ENCODE measurements at places on chromosomes 6 and 20. TPM values are rescaled to one million over a fixed set of nuclear protein-coding genes. Genes with fewer than 3 reads are reported as not detected.

- H3K27me3 ChIP-seq, result no peaks in the 10 kb centered on the region
- H3K4me3 ChIP-seq, result no peak overlapping the region
- no peaks in the 10 kb centered on the region for H3K36me3 ChIP-seq
- no peak overlapping the region for H3K27ac ChIP-seq
- peaks cover 12% of the 10 kb centered on the region for H3K4me1 ChIP-seq
Observed at GRCh38 chr20:10987651-10988383, 314.0 kb upstream of the JAG1 start.

DNA sequence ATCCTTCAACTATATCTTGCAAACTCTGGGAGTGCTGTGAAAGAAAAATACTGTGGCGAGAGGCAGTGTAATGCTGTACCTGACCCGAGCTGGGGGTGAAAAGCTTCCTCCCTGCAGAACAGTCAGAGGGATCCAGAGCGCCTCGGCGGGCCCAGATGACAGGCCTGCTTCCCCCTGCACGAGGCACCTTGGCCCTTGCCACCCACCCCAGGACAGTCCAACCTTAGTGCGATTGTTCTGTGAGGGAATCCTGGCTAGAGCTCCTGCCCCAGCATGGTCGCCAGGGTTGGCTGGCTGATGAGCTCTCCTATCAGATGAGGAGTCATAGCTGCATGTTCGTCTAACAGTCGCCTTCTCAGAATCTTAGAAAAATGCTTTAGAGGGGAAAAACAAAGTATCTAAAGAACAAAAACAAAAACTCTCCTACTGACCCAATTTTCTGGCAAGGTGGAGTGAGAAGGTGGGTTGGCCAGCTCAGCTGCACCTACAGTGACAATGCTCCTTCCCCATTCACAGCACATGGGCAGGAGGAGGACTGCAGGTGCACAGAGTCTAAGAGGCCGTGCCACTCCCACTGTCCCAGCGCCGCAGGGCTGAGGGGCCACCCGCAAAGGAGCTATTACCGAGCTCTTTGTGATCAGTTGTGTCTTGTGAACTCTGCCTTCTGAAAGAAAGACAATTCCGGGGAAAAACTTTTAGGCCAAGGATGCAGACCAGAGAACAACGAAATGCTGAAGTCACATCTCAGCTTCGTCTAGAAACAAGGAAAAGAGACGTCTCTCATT is 28.6 kb upstream of the GPR6 start:
- H3K27ac ChIP-seq, result no peak overlapping the region
- no peaks in the 10 kb centered on the region for H3K27me3 ChIP-seq
- no peaks in the 10 kb centered on the region for H3K4me1 ChIP-seq

DNA sequence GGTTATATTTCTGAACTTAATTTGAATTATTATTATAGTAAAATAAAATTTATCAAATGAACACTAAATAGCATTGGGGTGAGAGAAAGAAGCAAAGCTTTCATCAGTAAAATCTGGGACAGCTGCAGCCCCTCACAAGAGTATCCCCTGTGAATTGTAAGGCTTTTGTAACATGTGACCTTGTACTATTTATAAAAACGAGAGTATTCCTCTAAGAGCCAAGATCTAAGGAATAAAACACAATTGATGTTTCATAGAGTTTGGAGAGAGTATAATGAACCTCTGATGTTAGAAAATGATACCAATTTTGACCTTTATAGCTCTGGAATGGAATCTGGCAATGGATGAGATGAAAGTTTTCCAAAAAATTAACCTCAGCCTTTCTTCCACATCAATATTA is 617.2 kb upstream of the ID4 start:
- no peaks in the 10 kb centered on the region for H3K4me1 ChIP-seq
- no peak for DNase-seq
- no peak overlapping the region for H3K27ac ChIP-seq
- H3K27me3 ChIP-seq, result no peaks in the 10 kb centered on the region
- H3K4me3 ChIP-seq, result no peak overlapping the region

DNA sequence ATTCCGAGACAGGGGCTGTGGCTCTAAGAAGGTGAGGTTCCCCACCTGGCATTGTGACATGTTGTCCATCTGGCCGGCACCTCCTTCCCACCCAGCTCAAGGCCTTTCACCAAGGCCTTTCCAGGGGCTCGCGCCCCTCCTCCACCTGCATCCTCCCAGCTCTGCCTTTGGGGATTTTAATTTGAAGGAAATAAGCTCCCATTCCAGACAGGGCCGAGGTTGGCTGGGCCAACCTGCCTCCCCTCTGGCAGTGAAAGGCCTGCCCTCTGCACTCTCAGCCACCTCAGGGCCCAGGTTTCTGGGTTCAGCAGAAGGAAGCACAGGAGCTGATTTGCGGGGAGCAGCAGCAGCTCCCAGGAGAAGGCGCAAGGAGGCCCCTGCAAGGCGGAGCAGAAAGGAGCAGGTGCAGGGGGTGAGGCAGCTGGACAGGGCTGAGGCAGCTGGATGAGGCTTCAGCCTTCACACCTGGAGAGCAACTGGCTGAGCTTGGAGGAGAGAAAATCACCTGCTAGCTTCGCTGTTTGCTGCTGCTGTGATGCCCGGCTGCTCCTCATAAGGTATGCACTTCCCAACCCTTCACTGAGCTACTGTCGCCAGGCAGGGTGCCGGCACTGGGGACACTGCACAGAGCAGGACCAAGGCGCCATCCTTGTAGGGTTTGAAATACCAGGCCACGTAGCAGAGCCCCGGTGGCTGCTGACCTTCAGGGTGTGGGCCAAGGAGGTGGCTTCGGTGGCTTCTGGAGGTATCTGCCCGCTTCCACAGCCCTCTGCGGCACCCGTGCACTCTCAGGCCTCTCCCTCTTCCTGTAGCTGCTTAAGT is 147.0 kb downstream of the SYNDIG1 start:
- no peaks in the 10 kb centered on the region for H3K4me1 ChIP-seq
- no peak for DNase-seq
- no peak overlapping the region for H3K27ac ChIP-seq
- no peaks in the 10 kb centered on the region for H3K27me3 ChIP-seq
- no peaks in the 10 kb centered on the region for H3K36me3 ChIP-seq

GRCh38 chr6:134422426-134423231 is 104.7 kb upstream of the SGK1 start:
- H3K4me1 ChIP-seq, result no peaks in the 10 kb centered on the region
- no peaks in the 10 kb centered on the region for H3K27me3 ChIP-seq
- H3K27ac ChIP-seq, result no peak overlapping the region
- DNase-seq, result no peak
- H3K4me3 ChIP-seq, result no peak overlapping the region

Gene HS3ST5
- not detected for total RNA-seq

Measured in transverse colon (tissue), 4 donors.